ENCODE measurements at places on chromosomes 2 and 18.
A peak's percentile ranks its signal among the peaks of the same experiment; 100 is the strongest.

- peak; percentile 48 for DNase-seq
Observed at GRCh38 chr2:216695401-216695821, at the start of gene IGFBP5. IGFBP5 (minus strand) TSS chr2:216695549; CDS start chr2:216694775, 774 bp downstream.

DNA sequence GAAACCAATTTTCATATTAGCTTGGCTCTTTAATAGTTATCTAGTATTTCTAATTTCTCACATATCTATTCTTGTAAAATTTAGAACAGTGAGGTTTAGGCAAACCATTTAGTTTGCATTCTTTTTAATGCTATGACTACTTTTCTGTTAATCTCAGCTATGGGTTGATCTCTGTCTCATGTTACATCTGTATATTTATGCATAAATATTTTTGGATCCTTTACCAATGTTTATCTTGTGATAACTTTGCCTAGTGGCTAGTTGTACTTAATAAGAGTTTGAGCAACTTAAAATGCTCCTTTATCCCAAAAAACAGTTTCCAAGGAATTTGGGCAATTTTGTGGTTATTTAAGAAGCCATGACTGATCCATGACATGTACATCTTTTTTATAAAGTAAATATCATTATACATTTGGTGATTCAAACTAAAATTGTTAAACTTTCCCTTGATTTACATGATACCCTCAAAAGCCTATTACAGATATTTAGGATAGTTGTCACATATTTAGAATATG is 86.3 kb downstream of the R3HDM1 start:
- no peak for DNase-seq

GRCh38 chr2:106026271-106027190 is 167.6 kb downstream of the UXS1 start:
- no peak for DNase-seq

GRCh38 chr2:215755641-215756345 is 257.6 kb downstream of the MREG start:
- no peak for DNase-seq

GRCh38 chr2:27890924-27891672 is 569 bp downstream of the BABAM2 start:
- peak; percentile 59 for DNase-seq

DNA sequence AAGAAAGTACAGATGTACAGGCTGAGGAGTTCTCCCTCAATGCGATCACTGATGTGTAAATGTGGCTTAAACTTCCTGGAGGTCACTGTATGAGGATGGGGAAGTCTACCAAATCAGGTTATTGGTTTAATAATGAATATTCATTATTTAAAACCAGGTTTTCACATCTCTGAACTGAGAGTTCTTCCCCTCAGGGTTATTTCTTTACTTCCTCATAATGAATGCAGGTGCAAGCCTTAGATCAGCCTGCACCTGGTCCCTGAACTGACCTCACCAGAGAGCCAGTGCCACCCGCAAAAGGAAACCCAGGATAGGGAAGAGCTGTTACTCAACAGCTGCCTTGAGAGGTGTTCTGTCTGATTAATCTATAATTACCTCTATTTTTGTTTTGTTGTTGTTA is 369.0 kb downstream of the EPHA4 start:
- DNase-seq, result no peak

GRCh38 chr2:11562476-11562875 is 28.6 kb downstream of the GREB1 start:
- DNase-seq, result no peak

GRCh38 chr2:33217406-33217805 is 259.0 kb upstream of the RASGRP3 start:
- no peak for DNase-seq

DNA sequence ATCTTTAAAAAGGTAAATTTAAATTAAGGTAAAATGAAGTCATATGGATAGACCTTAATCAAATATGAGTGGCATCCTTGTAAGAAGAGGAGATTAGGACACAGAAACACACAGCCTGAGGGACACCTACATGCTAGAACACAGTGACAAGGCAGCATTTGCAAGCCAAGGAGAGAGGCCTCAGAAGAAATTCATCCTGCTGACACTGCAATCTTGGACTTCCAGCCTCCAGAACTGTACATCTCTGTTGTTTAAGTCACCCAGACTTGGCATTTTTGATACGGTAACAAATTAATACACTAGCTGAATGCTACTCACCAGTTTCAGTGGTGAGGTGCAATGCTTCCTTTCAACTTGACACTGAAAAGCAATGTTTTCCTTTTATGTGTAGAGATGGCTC is 305.0 kb downstream of the TDRD15 start:
- DNase-seq, result no peak

All from D341Med (cell line).